ENCODE measurements at places on chromosomes 11 and 22.

DNA sequence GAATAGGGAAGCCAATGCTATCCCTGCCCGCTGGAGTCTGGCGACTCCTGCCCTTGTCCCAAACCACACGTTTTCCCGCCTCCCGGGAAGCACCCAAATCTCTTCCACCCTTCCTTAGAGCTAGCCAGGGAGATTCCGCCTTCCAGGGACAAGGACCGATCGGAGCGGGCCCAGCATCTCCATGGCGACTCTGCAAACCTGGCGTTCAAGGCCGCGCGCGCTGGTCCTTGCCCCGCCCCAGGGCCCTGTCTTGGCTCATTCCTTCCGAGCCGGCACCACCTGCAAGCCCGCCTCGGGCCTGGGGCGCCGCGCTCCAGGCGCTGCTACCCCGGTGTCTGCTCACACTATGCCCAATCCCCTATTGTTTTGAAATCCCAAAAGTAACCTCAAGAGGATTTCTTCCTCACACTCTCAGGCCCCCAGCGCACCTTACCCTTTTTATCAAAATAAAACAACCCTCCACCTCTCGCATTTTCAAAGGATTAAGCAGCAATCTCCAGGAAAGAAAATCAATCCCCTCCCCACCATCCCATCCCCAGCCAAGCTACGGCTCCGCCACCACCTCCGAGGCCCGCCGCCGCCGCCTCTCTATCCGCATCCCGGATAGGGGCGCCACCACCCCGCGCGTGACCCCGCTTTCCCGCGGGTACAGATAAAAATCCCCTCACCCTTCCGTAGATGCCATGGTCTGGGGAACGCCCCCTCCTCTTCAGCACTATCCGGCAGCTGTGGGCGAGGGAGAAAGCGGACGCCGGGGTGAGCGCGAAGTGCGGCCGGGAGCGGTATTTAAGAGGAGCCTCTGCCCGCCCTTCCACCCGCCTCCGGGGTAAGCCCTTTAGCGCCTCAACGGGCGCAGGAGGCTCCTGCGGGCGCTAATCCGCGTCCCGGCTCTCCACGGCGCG is 825 bp downstream of the SLC1A2 start:
- peak; percentile 59 for DNase-seq

DNA sequence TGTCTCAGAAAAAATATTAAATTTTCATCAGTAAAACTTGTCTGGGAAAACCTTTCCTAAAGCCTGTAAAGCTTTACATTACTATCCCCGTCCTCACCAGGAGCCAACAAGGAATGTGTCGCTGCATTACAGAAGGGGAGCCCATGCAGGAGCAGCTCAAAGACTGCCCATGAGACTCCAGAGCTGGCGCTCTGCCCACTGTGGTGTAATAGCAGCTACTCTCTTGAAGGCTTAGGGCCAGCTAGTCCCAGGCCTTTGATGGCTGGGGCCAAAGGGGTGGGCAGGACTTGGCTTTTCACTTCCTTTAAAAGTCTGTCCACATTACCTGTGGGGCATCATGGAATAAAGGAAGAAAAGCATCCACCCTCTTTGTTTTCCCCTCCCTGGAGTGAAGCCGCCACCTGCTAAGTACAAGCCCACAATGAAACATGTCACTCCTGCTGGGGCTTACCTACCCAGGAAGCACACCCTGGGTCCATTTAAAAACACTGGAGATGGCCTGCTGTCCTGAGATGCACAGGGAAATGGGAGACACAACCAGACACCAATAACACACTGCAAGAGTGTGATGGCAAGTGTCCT is 150.7 kb downstream of the ADAMTS15 start:
- DNase-seq, result no peak

DNA sequence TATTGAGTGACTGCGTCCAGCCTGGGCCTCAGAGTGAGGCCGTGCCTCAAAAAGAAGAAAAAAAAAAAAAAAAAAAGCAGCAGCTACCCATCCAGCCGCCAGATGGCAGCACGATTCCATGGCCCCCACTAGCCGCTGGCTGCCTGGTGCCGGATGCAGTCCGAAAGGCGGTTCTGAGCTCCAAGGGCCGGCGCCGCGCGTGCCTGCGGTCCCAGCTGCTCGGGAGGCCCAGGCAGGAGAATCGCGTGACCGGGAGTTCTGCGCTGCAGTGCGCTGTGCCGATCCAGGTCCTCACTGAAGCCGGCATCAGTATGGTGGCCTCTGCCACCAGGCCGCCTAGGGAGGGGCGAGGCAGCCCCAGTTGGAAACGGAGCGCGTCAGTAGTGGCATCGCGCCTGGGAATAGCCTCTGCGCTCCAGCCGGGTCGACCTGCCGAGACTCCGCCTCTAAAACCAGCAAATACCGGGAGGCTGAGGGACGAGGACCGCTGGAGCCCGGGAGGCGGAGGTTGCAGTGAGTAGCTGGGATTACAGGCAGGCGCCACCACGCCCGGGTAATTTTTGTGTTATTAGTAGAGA is 19.3 kb downstream of the SCARF2 start:
- peak; percentile 86 for DNase-seq

DNA sequence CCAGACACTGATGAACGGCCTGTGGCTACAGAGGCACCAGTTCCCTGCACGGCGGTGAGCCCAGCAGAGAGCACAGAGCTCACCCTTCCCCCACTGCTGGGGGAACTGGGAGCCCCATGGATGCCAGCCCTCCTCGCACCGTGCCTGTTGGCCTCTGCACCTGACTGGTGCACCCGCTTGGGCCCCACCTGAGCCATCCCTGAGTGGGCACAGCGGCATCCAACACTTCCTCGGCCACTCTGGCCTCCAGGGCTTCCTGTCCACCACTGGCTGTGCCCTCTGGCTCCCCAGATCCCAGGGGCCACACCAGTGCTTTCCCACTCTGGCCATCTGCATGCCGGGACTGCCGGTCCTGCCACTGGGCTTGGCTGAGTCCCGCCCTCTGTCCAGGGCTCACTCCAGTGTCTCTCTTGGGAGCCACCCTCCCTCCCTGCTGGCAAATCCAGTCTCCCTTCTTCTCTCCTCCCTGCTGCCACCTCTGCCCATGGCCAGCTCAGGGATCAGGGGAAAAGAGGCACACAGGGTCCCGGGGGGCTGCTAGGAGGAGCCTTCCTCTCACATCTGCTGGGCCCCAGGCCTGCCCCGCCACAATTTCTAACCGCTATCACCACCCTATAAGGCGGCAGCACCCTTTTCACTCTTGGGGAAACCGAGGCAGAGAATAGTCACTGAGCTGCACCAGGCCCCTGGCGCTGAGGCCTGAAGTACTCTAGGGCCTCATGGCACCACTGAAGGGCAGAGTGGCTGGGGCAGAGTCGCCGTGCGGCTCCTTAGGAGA is 33.0 kb downstream of the GNB1L start:
- peak; percentile 25 for DNase-seq

- DNase-seq, result no peak
Measured at GRCh38 chr22:33883561-33883960, 36.7 kb downstream of the LARGE1 start.

GRCh38 chr22:33706100-33706499 is 214.2 kb downstream of the LARGE1 start:
- DNase-seq, result no peak

DNA sequence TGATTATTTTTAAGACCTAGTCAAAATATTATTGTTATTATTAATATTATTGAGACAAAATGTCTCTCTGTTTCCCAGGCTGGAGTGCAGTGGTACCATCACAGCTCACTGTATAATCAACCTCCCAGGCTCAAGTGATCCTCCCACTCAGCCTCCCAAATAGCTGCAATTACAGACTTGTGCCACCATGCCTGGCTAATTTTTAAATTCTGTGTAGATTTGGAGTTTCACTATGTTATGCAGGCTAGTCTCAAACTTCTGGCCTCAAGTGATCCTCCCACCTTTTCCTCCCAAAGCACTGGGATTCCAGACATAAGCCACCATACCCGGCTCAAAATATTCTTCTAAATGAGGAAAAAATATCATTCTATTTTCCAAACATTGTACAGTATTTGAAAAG is 37.0 kb downstream of the SLC36A4 start:
- no peak for DNase-seq

DNA sequence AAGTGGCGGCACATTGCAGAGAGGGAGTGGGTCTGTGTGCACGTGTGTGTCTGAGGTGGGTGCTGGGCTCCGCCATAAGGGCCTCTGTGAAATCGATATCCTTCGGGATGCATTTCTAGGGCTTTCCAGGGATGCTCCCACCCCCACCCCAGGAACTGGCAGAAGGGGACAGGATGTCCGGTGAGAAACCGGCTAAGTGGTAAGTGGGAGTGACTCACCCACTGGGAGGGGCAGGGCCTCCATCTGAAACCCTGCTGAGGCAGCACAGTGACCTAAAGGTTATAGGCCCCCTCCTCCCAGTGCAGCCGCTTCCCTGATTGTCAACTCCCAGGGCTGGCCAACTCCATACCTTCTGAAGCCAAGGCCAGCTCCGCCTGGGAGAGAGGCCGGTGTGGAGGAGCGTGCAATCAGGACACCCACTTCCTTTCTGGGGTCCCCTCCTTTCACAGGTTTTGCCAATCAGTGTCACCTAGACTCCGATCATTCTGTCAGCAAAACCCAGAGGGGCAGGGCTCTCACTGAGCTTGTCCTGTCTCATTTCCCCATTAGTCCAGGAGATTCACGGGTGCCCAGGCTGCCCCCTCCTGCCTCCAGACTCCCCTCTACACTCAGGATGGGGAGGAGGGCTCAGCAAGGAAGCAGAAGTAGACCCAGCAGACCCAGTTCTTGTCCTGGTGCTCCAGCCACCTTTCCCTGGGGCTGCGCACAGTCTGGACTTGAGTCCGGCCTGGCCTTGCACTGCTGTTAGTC is 44.5 kb downstream of the NECTIN1 start:
- DNase-seq, result no peak

- no peak for DNase-seq
Measured at GRCh38 chr11:31940371-31941037, 129.4 kb upstream of the PAX6 start.

GRCh38 chr11:125073616-125074483 is 10.7 kb downstream of the SLC37A2 start:
- no peak for DNase-seq

GRCh38 chr11:78187366-78188285 is 800 bp downstream of the KCTD21 start:
- peak; percentile 86 for DNase-seq

DNA sequence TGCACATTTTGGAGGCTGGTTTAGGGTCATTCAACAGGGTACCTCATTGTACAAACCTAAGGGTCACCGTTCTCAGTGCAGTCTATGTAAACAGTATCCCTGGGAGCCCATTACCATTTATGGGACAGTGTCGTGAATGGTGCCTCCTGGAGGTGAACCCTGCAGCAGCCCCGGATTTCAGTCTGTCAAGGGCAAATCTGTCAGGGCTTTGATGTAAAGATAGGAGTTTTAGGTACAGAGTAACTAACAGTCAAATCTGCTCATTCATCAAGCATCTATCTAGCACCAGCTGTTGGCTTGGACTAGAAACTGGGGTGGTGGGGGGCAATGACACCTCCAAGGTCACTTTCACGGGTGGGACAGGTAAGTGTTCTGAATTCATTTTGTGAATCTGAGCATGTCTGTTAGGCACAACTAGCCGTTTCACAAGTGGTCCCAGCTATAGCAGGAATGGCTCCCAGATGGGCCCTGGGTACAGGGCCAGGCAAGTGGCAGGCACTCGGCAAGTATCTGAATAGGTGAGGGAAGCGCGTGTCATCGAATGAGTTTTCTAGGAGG is 63.6 kb downstream of the PARVG start:
- no peak for DNase-seq
